Adrenal gland (tissue), 19 donors: ENCODE measurements at places on chromosomes 6 and 20. TPM values are rescaled to one million over a fixed set of nuclear protein-coding genes. Genes with fewer than 3 reads are reported as not detected.

DNA sequence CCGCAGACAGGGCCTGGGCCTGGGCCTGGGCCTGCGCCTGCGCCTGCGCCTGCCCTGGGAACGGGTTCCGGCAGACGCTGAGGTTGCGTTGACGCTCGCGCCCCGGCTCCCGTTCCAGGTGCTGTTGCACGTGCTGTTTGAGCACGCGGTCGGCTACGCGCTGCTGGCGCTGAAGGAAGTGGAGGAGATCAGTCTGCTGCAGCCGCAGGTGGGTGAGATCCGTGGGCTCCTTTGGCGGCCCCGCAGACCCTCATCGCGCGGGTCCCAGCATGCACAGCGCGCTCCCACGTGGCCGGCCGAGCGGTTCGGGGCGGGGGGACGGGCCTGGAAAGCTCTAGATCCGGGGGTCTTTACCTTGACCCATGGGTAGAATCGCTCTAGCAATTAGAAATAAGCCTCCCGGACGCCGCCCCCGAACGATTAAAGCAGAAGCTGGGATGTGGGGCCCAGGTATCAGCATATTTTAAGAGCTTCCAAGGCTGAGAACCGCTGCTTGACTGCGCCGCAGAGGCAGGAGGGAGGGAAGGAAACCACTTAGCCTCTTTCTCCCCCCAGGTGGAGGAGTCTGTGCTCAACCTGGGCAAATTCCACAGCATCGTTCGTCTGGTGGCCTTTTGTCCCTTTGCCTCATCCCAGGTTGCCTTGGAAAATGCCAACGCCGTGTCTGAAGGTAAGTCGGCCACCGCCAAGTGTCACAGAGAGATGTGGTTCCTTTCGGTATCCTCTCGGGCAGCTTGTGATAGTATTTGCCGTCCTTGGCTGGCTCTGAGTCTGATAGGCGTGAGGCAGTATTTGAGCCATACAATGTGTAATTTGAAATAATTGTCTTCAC is 508 bp downstream of the NOP56 start:
- DNase-seq, result no peak

Gene TOMM6
- total RNA-seq, result 239 TPM

- DNase-seq, result no peak
Measured at GRCh38 chr20:22623211-22623610, 38.8 kb upstream of the FOXA2 start.

DNA sequence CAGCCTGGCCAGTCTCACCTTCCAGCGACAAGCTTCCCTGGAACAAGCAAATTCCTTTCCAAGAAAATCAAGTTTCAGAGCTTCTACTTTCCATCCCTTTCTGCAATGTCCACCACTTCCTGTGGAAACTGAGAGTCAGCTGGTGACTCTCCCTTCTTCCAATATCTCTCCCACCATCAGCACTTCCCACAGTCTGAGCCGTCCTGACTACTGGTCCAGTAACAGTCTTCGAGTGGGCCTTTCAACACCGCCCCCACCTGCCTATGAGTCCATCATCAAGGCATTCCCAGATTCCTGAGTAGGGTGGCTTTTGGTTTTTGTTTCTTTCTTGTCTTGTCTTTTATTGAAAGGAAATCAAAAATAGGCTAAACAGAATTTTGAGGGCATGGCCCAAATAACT is 24.3 kb downstream of the MYCT1 start:
- DNase-seq, result no peak

DNA sequence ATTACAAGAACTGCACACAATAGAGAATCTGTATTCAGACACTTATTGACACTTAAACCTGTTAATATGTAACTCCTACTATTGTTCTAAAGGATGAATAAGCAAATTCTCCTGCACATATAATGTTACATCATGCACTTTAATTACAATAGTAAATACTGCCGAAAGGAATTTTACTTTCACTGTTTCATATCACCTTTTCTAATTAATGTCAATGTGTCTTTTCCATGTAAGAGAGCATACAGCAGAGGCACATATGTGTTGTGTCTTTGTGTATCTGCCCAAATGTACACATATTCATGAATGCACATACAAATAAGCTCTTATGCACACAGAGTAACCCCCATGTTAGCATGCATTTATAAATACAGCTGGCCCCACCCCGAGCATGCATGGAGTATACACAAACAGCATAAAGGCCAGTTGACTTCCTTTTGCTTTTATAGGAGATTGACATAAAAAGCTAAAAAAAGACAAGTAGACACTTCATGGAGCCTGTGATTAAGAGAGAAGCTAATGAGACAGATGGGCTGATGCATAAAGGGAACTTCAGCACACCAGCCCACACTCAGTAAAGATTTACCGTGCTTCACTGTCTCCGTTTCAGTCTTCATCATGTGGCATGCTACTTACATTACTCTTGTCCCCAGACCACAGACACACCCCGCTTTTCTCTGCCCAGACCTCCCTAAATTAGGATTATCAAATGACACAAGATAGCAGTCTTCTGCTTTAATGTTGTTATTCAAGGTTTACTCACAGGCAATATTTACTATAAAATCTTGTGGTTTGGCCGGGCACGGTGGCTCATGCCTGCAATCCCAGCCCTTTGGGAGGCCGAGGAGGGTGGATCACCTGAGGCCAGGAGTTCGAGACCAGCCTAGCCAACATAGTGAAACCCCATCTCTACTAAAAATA is 184.6 kb downstream of the ATXN1 start:
- DNase-seq, result no peak

GRCh38 chr6:149056777-149057463 is 260.6 kb upstream of the TAB2 start:
- no peak for DNase-seq

- no peak for DNase-seq
Measured at GRCh38 chr20:40255365-40255764, 433.7 kb downstream of the MAFB start.
